ENCODE measurements at places on chromosomes 16 and 17. TPM values are rescaled to one million over a fixed set of nuclear protein-coding genes. Genes with fewer than 3 reads are reported as not detected.

Gene ATP6V0D1
- total RNA-seq, result 46.4 TPM

Gene TEKT1
- not detected for total RNA-seq

Gene AIPL1
- not detected for total RNA-seq

Gene ITGB4
- total RNA-seq, result 3.1 TPM

Gene GLP2R
- not detected for total RNA-seq

Gene ANKS3
- total RNA-seq, result 15.1 TPM

Gene YWHAE
- total RNA-seq, result 280 TPM

Gene SRCIN1
- 0.52 TPM for total RNA-seq

Gene MT3
- total RNA-seq, result 1.0 TPM

Gene TPSAB1
- total RNA-seq, result 1.0 TPM

Gene HIRIP3
- total RNA-seq, result 9.4 TPM

Gene PLD2
- 9.9 TPM for total RNA-seq

Gene NOL3
- total RNA-seq, result 11.0 TPM

Gene UBALD2
- 2.6 TPM for total RNA-seq

Gene PPP1R1B
- 3.1 TPM for total RNA-seq

Gene MT2A
- 2.1 TPM for total RNA-seq

Gene INCA1
- not detected for total RNA-seq

Gene RNF112
- 2.1 TPM for total RNA-seq

All from skeletal muscle tissue (tissue), 5 donors.